ENCODE measurements at places on chromosomes 1 and 21. TPM values are rescaled to one million over a fixed set of nuclear protein-coding genes. Genes with fewer than 3 reads are reported as not detected.

GRHL3 gene
- total RNA-seq: 15.3 TPM

FCRL2 gene
- not detected for total RNA-seq

C1orf146 gene
- total RNA-seq: not detected

C1orf122 gene
- total RNA-seq: 105 TPM

KPRP gene
- 0.64 TPM for total RNA-seq

CLEC20A gene
- total RNA-seq: not detected
